ENCODE measurements at places on chromosomes 5 and 9.

- no peak for DNase-seq
Observed at GRCh38 chr9:111330124-111330523, at the start of gene OR2K2. OR2K2 (minus strand) TSS chr9:111330224; CDS start chr9:111328433, 1,791 bp downstream.

GRCh38 chr5:172678902-172679301, 37.8 kb downstream of the NEURL1B start:
- DNase-seq: no peak

- no peak for DNase-seq
Observed at GRCh38 chr5:111548348-111548950, 36.1 kb upstream of the STARD4 start.

DNA sequence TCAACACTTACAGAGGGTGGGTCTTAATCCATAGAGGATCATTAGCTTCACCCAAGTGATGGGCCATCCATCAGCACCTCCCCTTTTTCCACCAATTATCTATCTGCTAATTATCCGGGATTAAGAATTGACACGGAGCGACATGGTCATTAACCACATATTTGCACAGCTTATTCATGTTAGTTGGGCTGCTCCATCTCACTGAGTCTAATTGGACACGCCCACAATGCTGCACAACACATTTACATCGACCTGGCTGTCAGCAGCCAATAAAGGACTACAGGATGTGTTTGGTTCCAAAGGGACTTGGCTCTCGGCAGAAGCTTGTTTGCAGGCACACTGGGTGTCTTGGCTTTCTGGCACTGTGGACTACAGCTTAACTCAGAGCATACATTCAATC, 21.6 kb downstream of the FOXE1 start:
- DNase-seq: no peak

DNA sequence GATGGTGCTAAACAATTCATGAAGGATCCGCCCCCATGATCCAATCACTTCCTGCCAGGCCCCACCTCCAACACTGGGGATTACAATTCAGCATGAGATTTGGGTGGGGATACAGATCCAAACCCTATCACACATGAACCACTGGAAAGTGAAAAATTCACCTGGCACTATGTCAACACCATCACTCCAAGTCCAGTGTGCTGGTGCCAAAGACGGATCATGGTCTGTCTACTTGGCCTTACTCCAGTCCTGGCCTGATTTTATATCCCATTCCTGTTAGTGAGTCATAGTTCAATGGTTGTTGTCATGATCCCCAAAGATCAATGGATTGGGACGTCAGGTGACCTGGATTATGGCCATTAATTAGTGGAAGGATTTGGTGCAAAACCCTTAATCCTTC, 147.4 kb upstream of the RPS23 start:
- DNase-seq: no peak

DNA sequence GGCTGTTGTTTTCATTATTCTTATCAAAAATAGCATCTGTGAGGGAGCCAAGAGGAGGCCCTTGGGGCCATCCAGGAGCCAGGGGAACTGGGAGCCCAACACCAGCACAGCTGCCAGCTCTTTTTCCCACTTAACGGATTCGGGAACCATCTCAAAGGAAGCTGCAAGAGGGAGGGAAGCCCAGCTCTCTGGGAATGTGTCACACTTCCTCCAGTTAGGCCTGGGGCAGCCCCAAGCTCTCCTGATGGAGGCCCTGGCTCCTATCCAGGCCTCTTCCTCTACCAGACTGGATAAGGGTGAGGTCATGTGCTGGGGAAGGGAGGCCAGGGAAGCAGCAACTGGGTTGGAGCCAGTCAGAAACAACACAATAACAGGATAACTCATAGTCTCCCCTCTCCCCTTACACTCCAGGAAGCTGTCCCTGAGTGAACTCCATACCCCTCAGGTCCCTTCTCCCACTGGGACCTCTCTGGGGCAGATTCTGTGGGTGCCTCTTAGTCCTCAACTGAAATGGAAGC, 12.7 kb downstream of the CSF2 start:
- no peak for DNase-seq

DNA sequence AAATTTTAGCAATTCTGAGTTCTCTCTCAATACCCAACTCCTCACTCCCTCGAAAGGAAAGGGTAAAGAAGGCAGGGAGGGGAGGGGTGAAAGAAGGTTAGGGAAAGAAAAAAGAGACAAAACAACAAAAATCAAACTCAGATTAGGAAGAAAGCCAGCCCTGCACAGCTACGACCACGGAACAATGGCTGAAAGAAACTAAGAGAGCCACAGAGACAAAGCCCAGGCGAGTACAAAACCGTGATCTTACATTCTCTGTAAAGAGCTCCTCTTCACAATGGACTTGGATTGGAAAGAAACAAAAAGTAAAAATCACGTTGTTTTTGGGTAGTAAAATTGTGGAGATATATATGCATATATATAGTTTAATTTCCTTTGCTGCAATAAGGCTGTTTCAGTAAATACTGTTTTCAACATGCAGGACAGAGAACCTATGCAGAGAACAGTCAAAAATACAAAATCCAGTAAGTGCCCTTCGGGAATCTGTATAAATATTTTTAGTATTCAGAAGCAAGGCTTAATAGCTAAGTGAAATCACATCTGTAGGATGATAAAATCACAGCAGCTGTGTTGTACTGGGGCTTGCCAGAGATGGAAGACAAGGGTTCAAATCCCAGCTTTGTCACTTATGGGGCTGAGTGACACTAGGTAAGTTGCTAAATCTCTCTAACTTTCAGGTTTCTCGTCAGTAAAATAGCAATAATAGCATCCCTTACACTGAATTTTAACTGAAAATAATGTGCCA, 16.9 kb downstream of the PSMB7 start:
- DNase-seq: no peak

DNA sequence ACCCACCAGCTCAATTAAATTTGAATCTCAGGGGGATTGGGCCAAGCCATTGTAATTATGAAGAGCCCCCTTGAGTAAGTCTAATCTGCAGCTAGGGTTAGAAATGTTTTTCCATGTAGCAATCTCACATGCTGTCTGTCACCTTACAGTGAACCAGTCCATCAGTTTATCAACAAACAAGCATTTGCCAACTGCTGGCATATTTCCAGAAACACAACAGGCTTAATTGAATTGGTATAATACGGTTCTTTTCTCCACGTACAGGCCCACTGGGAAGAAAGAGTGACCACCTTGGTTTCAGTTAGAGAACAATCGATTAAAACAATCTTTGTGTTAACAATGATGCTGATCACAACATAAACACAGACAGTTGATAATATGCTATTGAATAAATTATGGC, 67.4 kb downstream of the NSUN2 start:
- DNase-seq: no peak

GRCh38 chr5:175698401-175699115, 40.7 kb downstream of the HRH2 start:
- no peak for DNase-seq

GRCh38 chr5:159211729-159212174, 2.4 kb upstream of the RNF145 start:
- no peak for DNase-seq

GRCh38 chr5:14284392-14285148, 141.4 kb downstream of the TRIO start:
- DNase-seq: no peak

DNA sequence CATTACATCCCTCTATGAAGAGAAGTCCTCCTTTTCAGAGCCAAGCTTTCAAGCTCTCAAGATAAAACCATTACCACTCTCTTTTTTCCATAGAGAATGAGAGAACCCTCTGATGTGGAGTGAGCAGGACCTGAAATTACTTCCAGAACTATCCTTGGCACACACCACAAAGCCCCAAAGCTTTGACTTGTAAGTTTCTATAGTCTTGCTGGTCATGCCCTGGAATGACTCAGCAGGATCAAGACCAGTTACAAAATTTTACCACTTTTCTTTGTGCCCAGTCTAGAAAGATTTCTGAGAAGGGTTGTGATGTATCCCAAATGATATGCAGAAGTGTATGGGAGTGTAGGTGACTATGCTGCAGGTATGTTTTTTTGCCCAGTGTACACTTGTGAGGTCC, 760.6 kb downstream of the TLE1 start:
- no peak for DNase-seq

DNA sequence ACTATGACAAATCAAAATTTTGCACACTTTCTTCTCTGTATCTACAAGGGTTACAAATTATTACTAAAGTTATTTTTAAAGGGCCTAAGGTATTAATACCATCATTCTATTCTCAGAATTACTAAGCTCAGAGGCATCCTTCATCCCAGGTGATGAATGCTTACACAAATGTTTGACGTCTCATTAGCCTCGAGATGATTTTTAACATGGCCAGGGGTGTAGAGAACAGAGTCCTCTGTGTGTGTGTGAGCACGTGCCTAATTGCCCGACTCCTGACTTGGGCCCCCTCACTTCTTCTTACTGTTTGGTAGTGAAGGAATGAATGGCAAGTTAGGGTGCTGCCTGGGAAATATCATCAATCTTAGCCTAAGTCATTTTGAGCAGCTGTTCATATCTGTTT, 221.1 kb downstream of the ENC1 start:
- no peak for DNase-seq

GRCh38 chr9:110758201-110758600, 89.6 kb downstream of the MUSK start:
- DNase-seq: no peak

DNA sequence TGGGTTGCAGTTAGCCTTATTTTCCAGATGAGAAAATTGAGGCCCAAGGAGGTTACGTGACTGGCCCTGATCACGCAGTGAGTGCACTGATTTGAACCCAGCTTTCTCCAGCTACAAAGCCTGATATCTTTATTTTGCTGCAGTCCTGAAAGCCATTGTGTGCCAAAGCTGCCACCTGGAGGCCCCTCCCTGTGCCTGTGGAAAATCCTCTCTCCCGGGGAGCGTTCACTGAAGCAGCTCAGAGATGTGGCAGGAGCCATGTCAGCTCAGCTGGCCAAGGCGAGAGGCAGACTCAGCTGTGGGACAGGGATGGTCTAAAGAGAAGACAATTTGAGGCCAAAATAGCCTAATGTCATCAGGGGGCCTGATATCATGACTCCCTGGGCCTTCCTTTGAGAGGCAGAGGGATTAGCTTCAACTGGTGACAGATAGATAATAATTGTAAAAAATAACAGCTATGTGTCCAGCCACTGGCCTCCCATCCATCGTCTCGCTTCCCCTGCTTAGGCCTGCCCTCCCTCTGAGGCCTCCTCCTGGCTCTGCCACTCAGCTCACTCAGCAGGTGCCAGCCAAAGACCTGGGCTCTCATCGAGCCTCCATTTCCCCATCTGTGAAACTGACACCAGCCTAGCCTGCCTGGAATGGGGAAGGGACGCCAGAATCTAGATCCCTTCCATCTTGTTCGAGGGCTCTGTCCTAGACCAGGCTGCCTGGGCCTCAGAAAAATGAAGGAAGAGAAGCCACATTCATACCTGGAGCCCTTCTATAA, 74.3 kb upstream of the GGTA1 start:
- DNase-seq: no peak

DNA sequence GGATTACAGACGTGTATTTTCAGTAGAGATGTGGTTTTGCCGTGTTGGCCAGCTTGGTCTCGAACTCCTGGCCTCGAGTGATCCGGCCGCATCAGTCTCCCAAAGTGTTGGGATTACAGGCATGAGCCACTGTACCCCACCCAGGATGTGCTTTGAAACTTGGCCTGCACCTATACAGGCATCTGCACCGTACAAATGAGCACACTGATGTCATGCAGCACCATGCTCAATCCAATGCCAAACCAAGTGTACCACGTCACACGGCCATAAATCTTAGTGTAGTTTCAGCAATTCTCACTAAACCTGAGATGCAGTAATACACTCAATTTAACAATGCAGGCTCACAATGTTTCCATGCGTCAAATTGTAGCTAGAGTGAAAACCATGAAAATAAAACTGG, 6.3 kb downstream of the NSUN2 start:
- no peak for DNase-seq

DNA sequence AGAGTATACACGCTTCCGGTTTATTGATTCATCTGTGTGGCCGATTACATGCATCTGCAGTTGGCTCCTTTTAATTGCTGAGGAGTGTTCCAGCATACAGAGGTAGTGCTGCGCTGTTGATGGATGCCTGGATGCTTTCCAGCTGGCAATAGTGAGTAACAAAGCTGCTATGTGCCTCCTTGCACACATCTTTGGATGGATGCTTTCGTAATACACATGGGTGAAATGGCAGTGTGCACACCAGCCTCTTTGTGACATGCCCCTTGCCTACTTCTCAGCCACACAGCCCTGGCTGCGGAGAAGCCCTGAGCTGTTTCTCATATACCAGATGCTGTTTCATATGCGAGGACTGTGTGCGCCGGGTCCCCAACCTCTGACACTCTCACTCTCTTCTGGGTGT, 151.0 kb downstream of the GADD45G start:
- no peak for DNase-seq

GRCh38 chr5:129120158-129120581, 25.6 kb downstream of the ISOC1 start:
- no peak for DNase-seq

- DNase-seq: no peak
Observed at GRCh38 chr9:129032541-129033159, 3.8 kb upstream of the MIGA2 start.

- no peak for DNase-seq
Observed at GRCh38 chr5:151964471-151964870, 39.8 kb upstream of the GLRA1 start.

GRCh38 chr9:748861-749497, 92.5 kb upstream of the DMRT1 start:
- no peak for DNase-seq

GRCh38 chr5:133840168-133840567, 128.3 kb downstream of the C5orf15 start:
- no peak for DNase-seq

DNA sequence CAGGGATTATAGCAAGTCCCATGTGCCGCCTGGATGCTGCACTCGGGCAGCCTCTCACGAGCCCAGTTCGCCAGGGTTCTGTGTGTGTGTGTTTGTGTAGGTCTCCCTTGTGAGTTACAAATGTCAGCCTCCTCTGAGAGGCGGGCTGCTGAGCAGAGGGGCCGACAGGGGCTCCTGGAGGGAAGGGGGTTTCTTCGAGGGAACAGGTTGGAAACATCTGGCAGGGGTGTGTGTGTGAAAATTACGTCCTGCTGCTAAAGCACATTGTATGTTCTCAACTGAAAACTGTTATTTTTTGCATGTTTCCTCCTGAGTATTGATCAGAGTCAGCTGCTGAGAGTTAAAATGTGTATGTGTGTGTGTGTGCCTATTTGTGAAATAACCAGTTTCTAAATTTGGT, 9.7 kb downstream of the GALNT10 start:
- no peak for DNase-seq

DNA sequence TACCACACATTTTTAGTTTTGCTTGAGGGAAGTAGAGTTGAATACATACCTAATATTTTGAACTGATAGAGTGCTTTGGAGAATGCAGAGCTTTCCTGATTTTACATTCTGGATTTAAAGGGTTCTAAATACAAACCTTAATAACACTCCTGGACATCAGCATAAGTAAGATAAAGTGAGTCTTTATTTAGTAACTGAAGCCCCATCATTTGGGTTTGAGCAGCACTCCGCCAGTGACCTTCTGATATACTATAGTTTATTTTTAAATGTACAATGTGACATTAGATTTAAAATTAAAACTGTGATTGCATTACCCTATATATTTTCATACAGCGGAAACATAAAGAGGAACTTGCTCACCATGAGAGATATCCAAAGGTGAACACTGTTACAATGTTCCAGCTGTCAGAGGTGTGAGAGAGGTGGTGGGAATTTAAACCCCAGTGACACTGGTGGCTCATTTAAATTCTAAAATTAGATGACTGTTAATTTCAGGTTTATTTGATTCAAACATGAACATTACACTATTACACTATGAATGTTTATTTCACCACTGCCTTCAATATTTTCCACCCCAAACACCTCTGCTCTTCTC, 203.0 kb upstream of the PCSK5 start:
- DNase-seq: no peak
